ENCODE measurements at places on chromosomes 7 and 10.

DNA sequence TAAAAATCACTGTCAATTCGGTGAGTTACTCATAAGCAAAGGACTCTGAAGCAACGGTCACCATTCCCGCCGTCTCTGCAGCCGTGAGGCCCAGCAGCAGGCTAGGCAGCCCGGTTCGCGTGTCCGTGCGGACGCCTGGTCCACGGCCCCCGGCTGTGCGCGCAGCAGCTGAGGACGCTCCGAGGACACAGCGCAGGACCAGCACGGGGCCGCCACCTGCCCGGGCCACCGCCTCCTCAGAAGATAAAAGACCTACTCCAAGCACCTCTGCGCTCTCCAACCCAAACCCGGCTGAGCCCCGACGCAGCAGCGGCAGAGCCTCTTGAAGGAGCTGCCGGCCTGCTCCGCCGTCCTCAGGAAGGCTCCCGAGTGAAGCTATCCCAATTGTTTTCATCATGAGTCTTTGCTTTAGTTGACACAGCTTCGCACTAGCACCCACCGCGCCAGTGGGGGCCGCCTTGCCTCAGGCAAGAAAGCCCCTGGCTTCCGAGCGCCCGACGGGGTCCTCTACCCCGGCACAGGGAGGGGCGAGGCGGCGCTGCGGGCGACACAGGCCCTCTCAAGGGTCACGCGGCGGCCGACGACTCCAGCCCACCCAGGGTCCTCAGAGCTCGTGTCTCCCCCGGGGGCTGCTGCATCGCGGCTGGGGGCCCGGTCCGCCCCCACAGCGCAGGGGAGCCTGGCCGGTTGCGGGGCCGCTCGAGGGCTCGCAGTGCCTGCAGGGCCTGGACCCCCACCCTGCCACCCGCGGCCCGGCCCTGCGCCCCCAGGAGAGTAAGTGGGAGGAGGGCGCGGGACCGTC lies 16.9 kb upstream of the GPR146 start:
- DNase-seq, result no peak

GRCh38 chr10:67464278-67464677 lies 231.7 kb downstream of the CTNNA3 start:
- DNase-seq, result no peak

GRCh38 chr10:93715345-93715744 lies 13.0 kb upstream of the FRA10AC1 start:
- no peak for DNase-seq

GRCh38 chr7:49346195-49346899 lies 422.0 kb downstream of the CDC14C start:
- no peak for DNase-seq

DNA sequence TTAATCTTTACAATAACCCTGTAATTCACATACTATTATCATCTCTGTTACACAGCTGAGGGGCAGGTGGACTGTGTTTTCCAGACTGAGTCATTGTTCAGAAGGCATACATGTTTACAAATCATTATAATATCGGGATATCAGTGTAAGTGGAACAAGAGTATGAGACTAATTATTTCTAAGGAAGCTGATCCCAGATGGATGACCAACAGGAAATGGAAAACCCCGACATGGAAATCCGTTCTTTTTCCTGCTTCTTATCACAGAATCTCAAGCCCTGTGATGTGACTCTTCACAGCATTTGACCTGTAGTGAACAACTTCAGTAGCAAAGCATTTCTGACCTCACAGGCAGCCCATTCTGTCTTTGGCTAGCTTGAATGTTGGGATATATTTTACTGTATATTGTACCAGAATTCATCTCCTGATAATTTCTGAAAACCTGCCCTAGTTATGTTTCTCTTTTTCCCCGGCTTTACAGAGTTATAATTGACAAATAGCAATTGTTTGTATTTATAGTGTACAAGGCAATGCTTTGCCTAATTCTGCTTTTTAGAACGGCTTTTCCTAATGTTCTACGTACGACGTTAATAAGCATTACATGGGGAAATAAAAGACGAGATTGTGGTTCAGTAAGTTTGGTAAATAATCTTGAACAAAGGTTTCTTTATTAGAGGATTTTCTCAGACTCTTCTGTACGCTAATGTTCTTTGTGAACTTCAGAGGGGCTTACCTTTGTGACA lies 78.6 kb upstream of the SYPL1 start:
- no peak for DNase-seq
